ENCODE measurements at places on chromosomes 13 and 19.

DNA sequence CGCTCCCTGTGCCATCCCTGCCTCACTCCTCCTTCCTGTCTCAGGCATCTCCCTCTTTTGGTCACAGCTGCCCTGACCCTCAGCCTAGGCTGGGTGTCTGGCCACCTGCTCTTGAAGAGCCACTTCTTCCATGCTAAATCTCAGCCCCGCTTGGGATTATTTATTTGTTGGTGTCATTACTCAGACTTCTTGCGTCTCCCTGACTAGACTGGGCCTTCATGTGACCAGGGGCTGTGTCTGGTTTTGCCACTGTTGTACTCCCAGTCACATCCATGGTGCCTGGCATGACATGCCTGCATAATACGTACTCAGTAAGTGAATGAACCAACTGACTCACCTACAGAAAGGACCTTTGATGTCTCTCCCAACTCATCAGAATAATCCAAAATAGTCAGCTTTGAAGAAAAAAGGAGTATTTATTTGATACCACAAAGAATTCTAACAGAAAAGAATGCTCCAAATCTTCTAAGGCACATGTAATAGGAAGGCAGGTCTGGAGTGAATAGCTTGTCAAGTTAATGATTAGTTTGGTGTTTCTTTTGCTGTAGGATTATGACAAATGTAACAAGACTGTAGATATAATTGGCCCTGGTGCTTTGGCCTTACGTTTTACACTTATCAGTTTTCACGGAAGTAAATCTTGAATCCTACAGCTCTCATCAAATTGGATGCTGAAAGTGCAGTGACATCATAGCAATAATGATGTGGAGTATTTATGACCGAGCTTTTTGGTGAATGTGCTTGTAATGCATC, 84.0 kb downstream of the ALOX5AP start:
- DNase-seq = no peak

DNA sequence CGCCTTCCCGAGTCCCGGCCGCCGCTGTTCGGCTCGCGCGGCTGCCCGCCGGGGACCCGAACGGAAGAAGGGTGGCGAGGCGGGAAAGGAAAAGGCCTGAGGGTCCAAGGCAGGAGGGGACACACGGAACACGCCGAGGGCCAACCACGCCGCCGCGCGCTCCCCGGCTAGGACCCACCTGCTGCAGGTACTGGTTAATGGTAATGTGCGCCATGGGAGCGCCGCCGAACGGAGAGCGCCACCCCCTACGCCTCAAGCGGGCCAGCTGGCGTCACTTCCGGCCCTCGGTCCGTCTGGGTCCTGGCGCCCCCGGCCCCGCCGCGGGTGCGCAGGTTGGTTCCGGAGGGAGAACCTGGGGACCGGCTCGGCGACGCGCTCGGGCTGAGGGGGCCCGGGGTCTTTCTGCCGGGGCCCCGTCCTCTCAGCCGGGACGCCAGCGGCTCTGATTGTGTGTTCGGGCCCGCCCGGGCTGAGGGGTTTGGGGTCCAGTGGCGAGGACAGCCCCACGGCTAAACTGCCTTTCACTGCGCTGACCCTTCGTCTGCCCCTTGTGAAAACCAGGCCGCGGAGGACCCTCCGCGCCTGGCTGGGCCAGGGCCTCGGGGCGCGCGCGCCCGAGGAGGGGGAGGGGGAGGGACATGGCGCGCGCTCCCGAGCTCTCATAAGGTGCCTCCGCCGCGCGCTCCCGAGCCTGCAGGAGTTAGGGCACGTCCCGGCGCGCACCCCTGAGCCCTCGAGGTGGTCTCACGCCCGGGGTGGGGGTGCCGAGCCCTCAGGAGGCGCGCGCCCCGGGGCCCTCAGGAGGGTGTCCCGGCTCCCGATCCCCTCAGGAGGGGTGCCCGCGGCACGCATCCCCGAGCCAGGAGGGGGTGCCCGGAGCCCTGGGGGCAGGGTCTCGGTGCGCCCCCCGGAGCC, at the start of gene PCID2:
Gene PCID2, minus strand, starts transcription at position 249 of the 915 bp plus-strand sequence. Its CDS starts 35 bp downstream, at position 214.
- peak; percentile 85 for DNase-seq

- no peak for DNase-seq
Measured at GRCh38 chr13:101945435-101945834, 456.4 kb downstream of the FGF14 start.

DNA sequence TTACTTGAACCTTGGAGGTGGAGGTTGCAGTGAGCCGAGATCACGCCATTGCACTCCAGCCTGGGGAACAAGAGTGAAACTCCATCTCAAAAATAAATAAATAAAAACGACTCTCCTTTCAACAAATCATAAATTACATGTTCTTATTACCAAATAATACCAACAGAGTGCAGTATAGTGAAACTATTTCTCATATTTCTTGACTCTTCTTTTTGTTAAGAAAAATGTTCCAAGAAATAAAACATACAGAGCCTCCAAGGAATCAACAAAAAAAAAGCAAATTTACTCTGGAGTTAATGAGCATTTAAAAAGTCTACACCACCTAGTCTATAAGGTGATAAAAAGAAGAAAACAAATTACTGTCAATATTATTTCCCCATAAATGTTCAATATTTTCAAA, 188.8 kb downstream of the KLF12 start:
- no peak for DNase-seq

- DNase-seq = no peak
Measured at GRCh38 chr19:50362030-50362412, 3.4 kb downstream of the NAPSA start.

GRCh38 chr19:11197291-11198174, at the start of gene KANK2:
TSS of gene KANK2 (minus strand) at chr19:11197545. CDS start at chr19:11194511, 3,034 bp downstream.
- peak; percentile 90 for DNase-seq
